ENCODE measurements at places on chromosomes 6 and 20.

GRCh38 chr6:34630040-34630439, 66.5 kb downstream of the ILRUN start:
- peak; percentile 23 for DNase-seq

DNA sequence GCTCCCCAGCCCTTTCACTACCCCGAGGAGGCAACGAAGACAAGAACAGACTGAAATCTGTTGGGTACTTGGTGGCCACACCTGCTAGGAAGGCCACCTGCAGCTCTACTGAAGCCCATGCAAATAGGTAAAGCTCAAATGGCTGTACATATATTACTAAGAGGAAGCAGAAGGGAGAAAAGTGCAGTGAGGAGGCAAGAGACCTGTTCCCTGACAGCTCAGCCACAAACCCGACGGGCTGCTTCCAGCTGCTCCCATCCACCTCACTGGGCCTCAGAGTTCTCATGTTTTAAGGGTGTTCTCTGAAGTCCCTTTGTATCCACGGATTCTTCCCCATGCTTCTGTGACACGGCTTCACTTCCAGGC, 24.6 kb downstream of the TRAM2 start:
- DNase-seq: no peak

DNA sequence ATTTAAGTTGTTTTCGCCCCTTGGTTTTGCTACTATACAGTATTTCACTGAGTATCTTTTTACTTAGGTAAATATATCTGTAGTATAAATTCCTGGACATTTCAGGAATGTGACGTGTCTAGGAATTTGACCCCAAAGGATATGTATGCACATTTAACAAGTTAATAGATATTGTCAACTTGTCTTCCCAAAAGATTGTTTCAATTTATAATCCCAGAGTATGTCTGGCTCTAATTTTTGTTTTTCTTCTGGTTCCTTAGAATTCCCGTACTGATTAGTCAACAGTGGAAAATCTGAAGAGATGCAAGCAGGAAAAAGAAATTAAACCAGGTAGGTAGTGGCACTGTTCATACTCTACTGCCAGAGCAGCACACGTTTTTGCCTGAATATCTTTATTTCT, 7.2 kb downstream of the PKIG start:
- no peak for DNase-seq

- DNase-seq: no peak
Observed at GRCh38 chr6:137843211-137843610, 23.8 kb upstream of the TNFAIP3 start.

DNA sequence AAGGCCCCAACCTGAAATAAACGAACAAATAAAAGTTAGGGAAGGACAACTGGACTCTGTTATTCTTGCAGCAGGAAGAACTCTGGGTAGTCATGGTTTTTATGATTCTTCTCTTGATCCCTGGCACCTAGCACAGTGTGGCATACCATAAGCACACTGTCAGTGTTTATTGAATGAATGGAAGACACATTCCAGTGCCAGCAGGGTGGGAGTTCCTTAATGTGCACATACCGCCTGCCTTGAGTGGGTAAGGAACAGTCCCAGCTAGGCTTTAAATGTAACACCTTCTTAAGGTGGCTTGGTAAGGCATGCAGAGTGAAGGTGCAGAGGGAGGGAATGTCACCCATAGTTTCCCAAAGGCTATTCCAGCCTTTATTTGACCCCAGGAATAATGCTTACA, 162.9 kb upstream of the CEP162 start:
- no peak for DNase-seq
